ENCODE measurements at places on chromosomes 1 and 21. TPM values are rescaled to one million over a fixed set of nuclear protein-coding genes. Genes with fewer than 3 reads are reported as not detected.
A peak's percentile ranks its signal among the peaks of the same experiment; 100 is the strongest.

DNA sequence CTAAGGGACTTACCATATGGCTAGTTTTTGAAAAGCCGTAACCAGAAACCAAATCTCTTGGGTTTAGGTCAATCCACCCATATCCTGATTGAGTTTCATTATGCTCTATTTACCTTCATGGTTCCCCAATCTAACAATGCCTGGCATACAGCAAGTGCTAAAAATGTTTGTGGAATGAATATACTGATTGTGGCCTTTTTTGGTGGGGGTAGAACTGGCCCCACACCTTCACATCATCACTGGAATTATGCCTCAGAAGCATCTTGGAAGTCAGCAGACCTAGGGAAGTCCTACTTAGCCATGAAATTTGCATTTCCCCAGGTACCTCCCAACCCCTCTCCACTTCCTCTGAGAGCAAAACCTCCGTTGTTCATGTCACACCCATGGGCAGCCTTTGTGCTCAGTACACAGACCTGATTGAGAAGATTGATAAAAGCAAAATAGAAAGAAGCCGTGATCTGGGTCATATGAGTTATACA is 17.8 kb upstream of the SLAMF1 start:
- DNase-seq, result no peak

DNA sequence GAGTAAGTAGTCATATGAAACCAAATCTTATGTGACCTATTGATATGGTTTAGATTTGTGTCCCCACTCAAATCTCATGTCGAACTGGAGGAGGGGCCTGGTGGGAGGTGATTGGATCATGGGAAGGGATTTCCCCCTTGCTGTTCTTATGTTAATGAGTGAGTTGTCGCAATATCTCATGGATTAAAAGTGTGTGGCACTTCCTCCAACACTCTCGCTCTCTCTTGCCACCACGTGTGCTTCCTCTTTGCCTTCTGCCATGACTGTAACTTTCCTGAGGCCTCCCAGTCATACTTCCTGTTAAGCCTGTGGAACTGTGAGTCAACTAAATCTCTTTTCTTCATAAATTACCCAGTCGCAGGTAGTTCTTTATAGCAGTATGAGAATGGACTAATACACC is 241.2 kb downstream of the RGS7 start:
- no peak for DNase-seq

TSPAN1 gene
- polyA plus RNA-seq, result 69.8 TPM

DNA sequence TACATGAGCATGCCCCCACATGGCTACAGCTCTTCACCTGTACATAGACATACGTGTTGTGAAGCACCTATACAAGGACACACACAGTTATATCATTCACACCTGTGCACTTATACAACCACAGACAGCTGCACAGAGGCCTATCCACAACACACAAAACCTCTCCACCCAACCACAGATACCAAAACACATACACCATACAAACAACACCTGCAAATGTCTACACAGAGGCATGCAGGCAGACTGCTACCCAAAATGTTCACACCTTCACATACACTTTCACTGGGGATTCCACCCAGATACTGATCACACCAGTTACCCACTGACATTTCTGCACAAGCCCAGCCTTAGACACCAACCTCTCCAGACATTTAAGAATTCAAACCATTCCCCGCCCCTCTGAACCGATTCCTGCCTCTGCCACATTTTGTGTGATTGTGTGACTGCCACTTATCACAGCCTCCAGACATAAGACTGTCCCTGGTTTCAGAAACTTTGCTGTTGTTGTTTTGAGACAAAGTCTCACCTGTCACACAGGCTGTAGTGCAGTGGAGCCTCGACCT is 2.0 kb downstream of the C1orf232 start:
- DNase-seq, result no peak

OLIG2 gene
- polyA plus RNA-seq, result not detected

MROH9 gene
- polyA plus RNA-seq, result 0.22 TPM

GRCh38 chr1:212953321-212953720 is 3.0 kb downstream of the VASH2 start:
- DNase-seq, result no peak

DNA sequence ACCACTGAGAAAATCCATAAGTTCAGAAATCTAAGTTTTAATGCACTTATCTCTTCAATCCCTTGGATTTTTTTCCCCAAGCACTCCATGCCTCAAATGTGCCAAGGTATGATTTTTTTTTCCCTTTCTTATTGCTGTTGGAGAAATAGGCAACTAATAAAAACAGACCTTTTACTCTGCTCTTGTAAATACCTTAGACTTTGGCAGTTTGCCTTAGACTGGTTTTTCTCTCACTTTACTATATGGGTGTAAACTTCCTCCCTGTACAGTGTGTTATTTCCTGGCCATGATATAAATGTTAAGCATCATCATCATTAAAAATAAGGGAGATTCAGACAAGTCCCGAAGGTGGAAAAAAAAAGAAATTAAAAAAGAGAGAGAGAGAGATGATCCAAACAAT is 65.7 kb downstream of the LRRC8C start:
- DNase-seq, result no peak

SPRR2G gene
- not detected for polyA plus RNA-seq

- DNase-seq, result no peak
Measured at GRCh38 chr1:59195151-59195550, 101.7 kb upstream of the FGGY start.

GRCh38 chr1:9184749-9185148 is 49.8 kb upstream of the H6PD start:
- DNase-seq, result no peak

- peak; percentile 21 for DNase-seq
Measured at GRCh38 chr1:198929961-198930599, 291.2 kb downstream of the PTPRC start.

- DNase-seq, result no peak
Measured at GRCh38 chr1:81512252-81513003, 288.3 kb upstream of the ADGRL2 start.

APOBEC4 gene
- not detected for polyA plus RNA-seq

DNA sequence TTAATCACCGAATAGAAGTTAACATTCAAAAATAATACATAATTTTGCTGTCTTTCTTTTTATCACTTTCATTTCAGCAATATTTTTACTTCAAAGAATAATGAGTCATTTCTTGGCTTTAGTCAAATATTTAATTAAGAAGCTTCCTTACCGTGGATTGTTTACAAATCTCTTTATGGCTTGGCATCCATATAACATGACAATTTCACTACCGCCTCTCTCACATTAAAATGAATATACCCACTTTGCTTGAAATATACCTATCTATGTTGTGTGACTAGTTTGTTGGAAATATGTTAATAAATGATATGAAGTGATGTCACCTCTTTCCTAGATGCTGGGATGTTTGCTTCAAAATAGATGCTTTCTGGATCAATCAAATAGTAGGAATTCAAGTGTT is 1203.9 kb downstream of the AMY1C start:
- no peak for DNase-seq

MNDA gene
- not detected for polyA plus RNA-seq

KIF21B gene
- 0.19 TPM for polyA plus RNA-seq

GRCh38 chr1:239947801-239948200 is 143.9 kb upstream of the FMN2 start:
- DNase-seq, result no peak

DNA sequence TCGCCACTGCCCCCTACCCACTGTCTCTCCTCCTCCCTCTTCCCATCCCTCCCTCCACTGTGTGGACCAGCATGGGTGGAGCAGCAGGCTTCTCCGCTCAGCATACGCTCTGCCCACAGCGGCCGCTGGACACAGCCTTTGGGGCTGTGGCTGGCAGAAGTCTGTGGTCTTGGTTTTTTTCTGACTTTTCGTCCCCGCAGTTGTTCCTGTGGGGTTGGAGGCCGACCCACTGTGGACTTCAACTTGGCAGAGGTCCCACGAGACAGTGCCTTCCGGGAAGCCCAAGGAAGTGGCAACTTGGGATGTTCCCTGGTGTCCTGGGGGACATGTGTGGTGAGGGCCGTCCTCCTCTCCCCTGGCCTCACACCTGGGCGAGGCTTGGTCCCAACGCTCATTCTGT is 162.5 kb upstream of the C1orf174 start:
- no peak for DNase-seq

- DNase-seq, result no peak
Measured at GRCh38 chr1:110466646-110467280, 15.8 kb downstream of the PROK1 start.

- no peak for DNase-seq
Measured at GRCh38 chr1:232248276-232248820, 381.6 kb downstream of the SIPA1L2 start.

DNA sequence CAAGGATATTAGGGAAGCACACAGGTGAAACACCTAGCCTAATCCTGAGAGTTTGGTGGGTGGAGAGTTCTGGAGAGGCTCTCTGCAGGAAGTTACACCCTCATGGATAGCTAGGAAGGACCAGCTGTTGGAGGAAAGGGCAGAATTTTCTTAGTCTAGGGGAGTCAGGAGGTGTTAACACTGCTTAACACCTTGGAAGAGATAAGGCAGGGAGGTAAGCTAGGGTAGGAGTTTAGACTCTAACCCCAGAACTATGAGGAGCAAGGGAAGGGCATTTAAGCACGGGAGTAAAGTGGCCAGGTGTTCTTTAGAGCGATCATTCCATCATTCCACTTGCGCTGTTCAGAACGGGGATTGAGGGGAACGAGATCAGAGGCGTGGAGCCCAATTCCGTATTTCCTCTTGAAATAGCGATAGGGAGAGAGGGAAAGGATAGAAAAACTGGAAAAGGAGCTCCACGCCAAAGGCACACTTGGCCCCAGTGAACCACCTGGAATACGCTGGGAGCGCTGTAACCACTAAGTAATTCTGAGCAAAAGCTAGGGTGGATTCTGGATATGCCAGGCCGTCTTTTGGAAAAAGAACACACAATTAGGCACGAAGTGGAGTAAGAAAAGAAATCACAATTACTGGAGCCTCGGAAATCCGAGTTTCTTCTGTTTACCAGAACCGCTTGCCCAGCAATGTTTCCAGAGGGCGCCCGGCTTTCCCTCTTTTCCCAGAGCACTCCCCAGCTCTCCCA is 1.5 kb upstream of the GPR137B start:
- DNase-seq, result no peak

IL20 gene
- polyA plus RNA-seq, result not detected

GRCh38 chr1:54335011-54335754 is 71.0 kb downstream of the SSBP3 start:
- peak; percentile 54 for DNase-seq

DNA sequence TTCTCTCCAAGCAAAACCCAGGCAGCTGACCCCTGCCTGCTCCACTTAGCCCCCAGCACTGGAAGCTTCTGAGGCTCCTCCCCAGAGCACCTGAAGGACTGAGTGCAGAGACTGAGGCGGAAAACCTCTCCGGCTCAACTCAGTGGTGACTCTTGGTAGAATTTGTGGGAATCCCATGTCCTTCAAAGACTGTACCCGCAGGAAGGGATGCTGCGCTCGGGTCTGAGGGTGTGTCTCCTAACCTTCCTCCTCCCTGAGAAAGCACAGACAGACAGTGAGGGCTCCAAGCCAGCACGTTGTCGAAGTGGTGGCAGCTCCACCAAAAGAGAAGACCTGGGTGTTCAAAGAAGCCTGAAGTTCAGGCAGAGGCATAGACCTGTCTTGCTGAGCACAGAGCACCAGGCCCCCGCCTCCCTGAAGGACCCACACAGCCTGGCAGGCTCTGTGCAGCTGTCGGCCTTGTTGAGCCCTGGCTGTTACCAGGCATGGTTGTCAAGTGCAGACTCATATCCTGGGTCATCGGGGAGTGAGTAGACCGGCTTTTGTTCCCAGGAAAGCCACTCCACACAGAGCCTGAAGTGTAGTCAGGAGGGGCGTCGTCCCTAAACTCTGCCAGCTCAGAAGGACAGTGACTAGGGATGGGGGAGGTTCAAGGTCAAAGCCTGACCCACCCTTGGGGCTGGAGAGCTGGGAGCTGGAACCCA is 36.7 kb downstream of the CSMD2 start:
- DNase-seq, result no peak

DNA sequence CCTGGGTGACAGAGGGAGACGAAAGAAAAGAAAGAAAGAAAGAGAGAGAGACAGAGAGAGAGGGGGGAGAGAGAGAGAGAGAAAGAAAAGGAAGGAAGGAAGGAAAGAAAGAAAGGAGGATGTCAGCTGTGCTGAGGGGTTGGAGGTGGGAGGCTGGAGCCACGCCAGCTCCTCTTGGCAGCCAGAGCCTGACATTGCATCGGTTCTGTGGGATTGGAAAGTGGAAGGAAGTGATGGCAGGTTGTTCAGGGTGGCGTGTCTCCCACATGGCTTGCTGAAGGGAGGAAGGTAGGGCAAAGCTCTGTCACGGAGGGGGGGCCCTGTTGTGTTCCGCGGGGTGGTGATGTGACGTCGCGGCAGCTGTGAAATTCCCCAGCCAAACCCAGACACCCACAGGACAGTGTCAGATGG is 30.7 kb downstream of the EIF2D start:
- DNase-seq, result no peak

ID3 gene
- polyA plus RNA-seq, result 336 TPM

- DNase-seq, result no peak
Measured at GRCh38 chr21:42062236-42063022, 8.7 kb upstream of the UMODL1 start.

DNA sequence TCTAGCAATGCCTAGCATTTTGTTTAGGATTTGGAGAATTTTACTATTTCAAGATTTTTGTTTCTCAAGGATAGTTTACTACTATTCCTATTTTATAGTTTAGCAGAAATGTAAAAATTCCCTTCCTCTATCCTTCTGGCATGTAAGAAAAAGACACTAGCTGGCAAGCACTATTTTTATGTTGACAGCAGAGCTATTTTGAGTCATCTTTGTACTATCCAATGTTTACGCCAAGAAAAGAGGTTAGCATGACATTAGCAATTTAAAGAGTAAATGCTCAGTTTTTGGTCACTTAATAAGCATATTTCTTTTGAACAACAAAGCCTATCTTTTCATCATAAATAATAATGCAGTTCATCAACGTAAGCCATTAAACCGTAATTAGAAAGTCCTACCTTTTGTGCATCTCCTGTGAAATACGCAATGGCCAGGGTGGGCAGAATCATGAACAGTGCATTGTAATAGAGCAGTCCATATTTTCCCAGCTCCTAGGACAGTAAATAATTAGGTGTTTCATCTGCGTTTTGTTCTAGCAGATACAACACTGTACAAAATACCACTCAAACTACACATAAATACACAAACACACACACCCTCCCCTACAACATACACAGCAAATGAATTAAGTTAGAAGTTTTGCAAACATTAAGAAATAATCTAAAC is 12.0 kb downstream of the SLC35D1 start:
- DNase-seq, result no peak

All from hepatocyte (in vitro differentiated cells).